ENCODE measurements at places on chromosomes 16 and 17.

- no peak for DNase-seq
Observed at GRCh38 chr16:27784351-27785306, 234.7 kb downstream of the KATNIP start.

GRCh38 chr16:17748044-17748719 is 277.4 kb upstream of the XYLT1 start:
- no peak for DNase-seq

GRCh38 chr17:77282524-77283515 is 142.1 kb downstream of the SEC14L1 start:
- no peak for DNase-seq

GRCh38 chr17:74079537-74080300 is 123.8 kb upstream of the RPL38 start:
- DNase-seq = no peak
